ENCODE measurements at places on chromosomes 7 and 10.

DNA sequence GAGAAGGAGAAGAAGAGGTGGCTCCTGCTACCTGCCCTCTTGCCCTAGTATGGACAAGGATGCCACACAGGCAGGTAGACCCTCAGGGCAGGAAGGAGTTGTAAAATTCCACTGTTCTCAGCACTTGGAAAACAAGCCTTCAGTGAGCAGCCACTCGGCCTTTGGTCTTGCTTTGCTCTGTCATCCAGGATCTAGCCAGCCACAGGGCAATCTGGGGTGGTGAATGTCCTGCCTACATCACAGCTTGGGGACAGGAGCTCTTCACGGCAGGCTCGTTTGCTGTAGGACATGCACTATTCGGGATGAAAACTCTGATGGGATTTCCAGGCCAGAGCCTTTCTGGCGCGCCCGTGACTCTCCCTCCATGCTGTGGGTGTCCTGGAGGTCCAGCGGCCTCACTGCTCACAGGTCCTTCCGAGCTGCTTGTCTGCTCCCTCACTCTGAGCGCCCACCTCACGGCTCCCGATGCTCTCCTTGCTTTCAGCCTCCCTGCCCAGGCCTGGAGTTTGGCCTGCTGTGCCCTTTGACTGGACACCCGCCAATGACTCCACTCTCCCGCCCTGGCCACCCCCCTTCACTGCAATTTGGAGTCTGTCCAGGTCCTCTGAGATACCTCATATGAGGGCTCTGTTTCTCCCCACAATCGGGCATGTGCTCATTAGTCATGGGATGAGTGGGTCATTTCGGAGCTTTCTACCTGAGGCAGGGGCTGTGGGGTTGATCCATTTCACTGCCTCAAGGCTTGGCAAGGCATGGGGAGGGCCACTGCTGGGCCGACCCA lies 227.2 kb upstream of the GRB10 start:
- no peak for DNase-seq

- no peak for DNase-seq
These were observed 202.8 kb downstream of the MAD1L1 start for GRCh38 chr7:2029936-2030335.

DNA sequence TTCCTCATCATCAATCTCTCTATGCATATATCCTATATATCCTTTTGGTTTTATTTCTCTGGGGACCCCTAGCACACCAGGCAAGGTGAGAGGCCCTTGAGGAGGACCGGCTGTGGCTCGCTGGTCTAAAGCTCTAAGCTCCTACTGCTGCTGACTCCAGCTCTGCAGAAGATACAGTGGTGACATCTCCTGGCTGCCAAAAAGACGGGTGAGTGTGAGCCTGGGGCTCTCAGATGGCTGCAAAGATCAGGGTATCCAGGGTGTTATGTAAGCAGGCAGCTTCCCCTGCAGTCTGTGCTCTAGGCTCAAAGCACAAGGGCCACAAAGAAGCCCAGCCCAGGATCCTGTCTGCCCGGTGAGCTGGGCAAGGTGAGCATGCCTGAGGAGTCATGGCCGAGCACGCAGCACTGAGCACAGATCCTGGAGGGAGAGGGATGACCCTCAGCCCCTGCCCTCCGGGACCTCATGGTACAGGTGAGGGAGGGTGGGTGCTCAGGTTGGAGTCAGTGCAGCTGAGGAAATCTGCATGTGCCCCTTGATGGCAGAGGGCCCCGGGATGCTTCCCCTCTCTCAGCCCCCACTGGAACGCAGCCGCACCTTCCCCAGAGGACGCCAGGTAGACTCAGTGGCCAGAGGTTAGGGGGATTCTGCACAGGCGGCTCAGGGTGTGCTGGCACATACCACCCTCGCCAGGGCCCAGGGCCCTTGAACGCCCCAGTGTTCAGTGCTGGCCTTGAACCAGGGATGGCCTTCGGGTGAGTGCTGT lies 95.4 kb upstream of the INSIG1 start:
- DNase-seq: no peak

GRCh38 chr10:34814223-34814912 lies 728 bp downstream of the PARD3 start:
- DNase-seq: no peak

GRCh38 chr7:148286150-148286549 lies 304.4 kb upstream of the C7orf33 start:
- no peak for DNase-seq

DNA sequence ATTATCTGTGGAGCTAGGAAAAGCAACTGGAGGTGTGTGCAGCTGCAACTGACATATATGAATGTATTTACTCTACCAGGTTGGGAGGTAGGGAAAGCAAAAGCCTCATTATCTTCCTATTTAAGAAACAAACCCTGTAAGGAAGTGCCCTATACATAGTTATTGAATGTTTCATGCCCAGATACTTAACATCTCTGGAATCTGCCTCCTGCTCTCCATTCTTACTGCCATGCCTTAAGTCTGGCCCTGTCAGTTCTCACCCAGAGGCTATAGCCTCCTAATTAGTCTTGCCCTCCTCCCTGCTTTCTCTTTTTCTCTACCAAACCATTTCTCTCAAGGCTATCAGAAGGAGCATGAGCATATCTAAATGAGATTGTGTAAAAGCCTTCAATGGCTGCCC lies 542.6 kb upstream of the LRRN3 start:
- DNase-seq: no peak

GRCh38 chr10:16509996-16510395 lies 11.7 kb downstream of the C1QL3 start:
- DNase-seq: no peak

DNA sequence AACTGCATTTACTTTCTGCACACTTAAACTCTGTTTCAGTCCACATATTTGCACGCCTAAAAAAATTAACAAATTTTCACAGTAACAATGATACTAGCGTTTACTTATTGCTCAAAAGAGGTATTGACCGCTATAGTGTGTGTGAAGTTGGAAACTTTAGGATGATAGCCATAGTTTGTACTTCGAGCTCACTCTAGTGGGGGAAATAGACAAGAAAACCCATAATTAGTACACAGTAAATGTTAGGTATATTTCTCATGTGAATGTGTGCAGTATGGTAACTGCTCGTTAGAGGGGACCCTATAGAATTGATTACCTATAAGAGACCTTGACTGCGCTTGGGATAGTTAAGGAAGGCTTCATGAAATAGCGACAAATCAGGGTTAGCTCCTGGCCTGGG lies 238.4 kb downstream of the AUTS2 start:
- no peak for DNase-seq

DNA sequence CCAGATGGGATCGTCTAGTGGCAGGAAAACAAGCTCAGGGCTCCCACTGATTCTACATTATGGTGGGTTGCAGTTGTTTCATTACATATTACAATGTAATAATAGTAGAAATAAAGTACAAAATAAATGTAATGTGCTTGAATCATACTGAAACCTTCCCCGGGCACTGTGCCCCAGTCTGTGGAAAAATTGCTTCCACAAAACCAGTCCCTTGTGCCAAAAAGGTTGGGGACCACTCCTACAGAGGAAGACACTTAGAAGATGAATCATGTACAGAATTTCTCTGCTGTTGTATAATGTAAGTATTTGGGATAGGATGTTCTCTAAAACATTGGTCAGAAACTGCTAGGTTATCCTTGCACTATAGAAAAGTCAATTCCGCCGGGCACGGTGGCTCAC lies 11.3 kb upstream of the PHYH start:
- no peak for DNase-seq

DNA sequence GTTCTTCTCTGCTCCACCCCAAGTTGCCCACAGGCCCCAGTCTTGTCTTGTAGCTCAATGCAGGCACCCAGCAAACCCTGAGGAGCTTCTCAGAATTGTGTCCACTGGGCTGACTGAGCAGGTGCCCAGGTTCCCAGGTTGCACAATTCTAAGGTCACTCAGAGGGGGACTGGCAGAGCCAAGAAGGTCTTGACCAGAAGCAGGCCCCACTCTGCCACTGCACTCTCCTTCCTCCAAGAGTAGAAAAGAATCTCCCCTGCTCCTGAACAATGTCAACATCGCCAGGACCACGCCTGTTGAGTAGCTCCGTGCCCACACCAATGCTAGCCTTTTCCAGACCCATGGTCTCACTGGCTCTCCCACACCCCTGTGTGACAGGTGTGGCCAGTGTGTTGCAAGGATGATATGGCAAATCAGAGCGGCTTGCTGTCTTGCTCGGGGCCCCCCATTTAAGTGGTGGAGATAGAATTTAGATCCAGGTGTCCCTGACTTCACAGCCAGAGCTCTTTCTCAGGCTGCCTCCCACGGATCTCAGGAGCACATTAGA lies 577 bp downstream of the LRRC18 start:
- no peak for DNase-seq

- DNase-seq: no peak
These were observed 250.4 kb downstream of the FZD1 start for GRCh38 chr7:91514591-91514990.

- no peak for DNase-seq
These were observed 5.5 kb upstream of the TFPI2 start for GRCh38 chr7:93895859-93896600.

DNA sequence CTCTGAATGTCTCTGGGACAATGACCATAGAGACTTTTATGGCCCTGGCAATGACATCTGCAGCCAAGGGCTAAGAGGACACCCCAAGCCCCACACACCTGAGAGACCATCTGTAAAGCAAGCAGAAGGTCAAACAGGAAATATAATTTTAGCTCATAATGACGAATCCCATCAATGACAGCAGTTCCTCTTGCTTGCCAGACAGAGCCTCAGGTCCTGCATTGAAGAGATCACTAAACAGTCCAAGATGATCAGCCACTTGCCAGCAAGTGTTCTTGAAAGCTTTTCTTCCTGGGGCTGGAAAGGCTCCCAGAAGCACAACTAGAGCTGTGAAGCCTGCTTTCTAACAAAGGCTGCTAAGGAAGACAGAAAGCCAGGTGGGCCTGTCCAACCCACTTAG lies 993.7 kb upstream of the AUTS2 start:
- no peak for DNase-seq

GRCh38 chr10:17599089-17599488 lies 18.1 kb downstream of the HACD1 start:
- DNase-seq: no peak

DNA sequence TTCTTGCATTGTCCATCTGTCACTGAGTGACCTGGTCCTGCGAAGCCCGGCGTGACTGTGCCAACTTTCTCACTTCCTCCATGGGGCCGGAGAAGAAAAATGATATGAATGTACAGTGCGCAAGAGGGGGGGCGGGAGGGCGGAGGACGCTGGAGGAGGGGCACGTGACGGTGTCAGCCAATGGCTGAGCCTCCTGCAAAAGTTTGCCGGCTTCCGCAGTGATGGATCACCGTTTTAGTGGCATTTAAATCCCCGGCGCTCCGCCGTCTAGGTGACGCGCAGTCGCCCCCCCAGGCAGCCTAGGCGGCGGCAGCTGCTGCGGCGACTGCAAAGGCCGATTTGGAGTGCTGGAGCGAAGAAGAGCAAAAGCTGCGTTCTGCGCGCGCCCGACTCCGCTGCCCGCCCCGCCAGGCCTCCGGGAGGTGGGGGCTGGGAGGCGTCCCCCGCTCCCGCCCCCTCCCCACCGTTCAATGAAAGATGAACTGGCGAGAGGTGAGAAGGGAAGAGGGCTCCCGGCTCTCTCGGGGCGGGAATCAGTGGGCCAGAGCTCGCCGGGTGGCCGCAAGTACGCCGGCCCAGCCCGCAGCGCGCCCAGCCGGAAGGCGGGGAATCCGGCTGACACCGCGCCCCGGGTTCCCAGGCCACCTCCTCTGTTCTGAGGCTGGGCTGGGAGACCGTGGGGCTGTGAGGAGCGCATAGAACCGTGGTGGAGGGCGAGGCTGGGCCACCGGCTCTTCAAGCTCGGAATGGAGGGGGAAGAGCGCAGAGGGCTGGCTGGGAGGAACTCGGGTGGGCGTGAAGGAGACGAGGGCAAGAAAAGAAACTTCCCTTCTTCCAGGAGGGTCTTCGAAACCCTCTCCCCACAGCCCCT lies at the start of gene HOXA1:
Gene HOXA1 (minus strand): TSS at position 104 of the 871 bp plus-strand sequence. CDS start 88 bp downstream, at position 16.
- DNase-seq: no peak

- DNase-seq: no peak
These were observed 103.1 kb downstream of the SLC25A13 start for GRCh38 chr7:96218664-96219243.

- no peak for DNase-seq
These were observed 20.9 kb downstream of the NPS start for GRCh38 chr10:127570036-127570435.

- DNase-seq: no peak
These were observed 197.7 kb downstream of the RPS24 start for GRCh38 chr10:78231327-78231726.

GRCh38 chr7:110947408-110947807 lies 143.5 kb upstream of the LRRN3 start:
- no peak for DNase-seq

- no peak for DNase-seq
These were observed 559 bp downstream of the DBF4 start for GRCh38 chr7:87876869-87877234.

- no peak for DNase-seq
These were observed 77.3 kb upstream of the RPA3 start for GRCh38 chr7:7795630-7796121.

GRCh38 chr10:29007748-29008610 lies 280.9 kb upstream of the LYZL1 start:
- no peak for DNase-seq

DNA sequence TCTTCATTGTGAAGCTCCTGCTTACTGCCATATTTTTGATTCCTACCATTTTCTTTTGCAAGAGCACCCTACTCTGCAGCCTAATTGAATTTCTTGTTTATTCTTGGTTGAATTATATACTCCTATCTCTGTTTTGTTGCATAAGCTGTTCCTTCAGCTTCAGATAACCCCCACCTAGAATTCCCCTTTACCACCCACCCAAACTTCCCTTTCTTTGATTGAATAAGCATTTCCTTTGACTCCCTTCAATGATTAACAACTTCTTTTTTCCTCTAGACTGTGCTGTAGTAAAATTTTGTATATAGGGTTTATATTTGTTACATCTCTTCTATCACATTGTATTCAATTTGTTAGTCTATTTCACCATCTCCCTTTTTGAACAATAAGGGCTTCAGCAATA lies 168.1 kb downstream of the GPR37 start:
- DNase-seq: no peak

- DNase-seq: no peak
These were observed 83.4 kb upstream of the SMNDC1 start for GRCh38 chr10:110387983-110388686.

DNA sequence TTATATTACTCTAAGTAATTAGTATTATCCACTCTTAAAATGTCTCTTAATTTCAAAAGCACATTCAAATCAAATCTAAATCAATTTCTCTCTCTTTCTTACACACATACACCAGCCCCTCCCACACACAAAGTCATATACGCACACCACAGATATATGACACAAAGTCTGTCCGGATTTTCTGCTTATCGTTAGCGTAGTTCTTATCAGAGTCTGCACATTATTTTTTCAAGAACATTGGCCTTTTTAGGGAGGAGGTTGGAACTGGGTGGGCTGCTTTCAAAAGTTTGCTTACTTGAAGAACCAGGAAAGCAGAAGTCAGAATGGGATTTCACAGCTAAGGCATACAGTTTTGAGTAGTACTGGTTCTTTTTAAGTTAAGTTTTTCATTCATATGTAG lies 387.6 kb upstream of the CHRM2 start:
- DNase-seq: no peak

Data from SK-N-MC (cell line).